ENCODE measurements at places on chromosomes 4 and X. TPM values are rescaled to one million over a fixed set of nuclear protein-coding genes. Genes with fewer than 3 reads are reported as not detected.

SMARCA1 gene
- total RNA-seq, result 1.1 TPM

DNA sequence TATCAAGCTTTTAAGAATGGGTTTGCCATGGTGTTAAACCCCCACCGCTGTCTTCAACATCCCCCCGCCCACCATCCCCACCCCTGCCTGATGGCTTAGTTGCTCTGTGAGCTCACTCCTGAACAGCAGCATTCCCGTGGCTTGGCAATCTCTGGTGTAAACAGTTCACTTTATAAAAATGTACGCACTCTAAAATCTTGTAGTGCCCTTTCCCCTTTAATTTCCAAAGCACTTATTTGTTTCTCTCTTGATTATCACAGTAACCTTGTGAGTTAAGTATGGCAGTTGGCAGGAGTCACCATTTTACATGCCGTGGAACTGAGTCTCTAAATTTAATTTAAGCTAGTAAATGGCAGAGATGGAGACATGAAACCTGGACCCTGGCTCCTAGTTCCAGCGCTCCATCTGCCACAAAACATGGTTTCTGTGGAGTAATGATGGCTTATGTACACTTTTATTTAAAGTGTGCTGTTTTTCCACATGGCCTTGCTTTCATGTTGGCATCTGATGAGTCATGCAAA, 123.1 kb downstream of the AFF1 start:
- DNase-seq, result no peak

- DNase-seq, result no peak
Observed at GRCh38 chr4:183633476-183634400, 25.2 kb downstream of the RWDD4 start.

SPATA18 gene
- 0.44 TPM for total RNA-seq

GRCh38 chr4:106414366-106414765, 45.8 kb upstream of the GIMD1 start:
- DNase-seq, result no peak

DNA sequence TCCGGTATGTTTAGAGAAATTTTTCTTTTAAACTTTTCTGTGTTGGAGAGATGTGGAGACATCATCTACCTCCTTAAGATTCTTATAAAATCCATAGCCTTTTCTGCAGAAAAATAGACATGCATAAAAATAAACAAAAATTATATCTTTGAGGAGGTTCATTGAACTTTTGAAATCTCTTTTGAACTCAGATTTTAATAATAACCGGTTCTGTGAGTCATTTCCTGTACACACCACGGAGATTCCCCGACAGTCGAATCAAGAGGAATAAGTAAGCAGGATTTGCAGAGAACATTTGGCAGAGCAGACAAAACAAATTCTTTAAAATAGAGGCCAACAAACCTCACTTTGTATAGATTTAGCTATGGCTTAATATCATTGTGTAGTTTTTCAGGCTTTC, 918.7 kb upstream of the POU3F4 start:
- DNase-seq, result no peak

DNA sequence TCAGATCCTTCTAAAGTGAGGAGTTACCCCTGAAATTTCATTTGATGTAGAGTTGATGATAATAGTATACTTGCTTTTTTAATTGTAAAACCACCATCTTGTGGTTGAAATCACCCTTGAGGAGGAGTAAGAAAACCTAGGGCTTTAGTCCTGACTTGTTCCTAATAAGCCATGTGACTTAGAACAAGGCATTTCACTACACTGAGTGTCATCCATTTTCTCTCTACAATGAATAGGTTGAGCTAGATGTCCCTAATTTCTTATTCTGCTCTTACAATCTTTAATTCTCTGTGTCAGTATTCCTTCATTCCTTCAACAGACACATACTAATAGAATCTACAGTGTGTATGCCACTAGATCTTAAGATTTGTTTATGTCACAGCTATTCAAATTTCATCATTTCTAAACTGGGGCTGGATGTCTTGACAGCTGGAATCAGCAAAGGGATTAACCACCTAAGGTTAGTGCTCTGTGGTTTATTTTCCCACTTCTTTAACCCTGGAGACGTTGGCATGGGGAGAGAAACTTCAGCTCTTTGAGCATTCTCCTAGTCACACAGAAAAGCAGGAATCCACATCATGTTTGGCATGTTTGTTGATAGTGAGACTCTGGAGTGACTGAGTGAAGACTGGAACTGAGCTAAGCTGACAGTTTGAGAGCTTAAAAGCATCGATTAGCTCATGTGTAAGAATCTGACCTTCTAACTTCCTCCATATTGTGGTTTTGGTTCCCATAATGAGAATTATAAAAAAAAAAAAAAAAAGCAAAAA, 246.3 kb downstream of the NDST4 start:
- no peak for DNase-seq
